ENCODE measurements at places on chromosomes 16 and 17.

DNA sequence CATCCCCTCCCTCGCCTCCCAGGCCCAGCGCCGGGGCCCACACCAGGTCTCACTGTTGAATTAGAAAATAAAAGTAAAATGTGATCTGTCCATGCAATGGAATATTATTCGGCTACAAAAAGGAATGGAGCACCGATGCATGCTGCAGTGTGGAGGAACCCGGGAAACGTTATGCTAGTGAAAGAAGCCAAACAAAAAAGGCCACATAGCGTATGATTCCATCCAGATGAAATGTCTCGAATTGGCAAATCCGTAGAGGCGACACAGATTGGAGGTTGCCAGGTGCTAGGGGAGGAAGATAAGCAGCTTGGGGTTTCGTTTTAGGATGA is 972 bp upstream of the ADCY9 start:
- DNase-seq, result no peak

DNA sequence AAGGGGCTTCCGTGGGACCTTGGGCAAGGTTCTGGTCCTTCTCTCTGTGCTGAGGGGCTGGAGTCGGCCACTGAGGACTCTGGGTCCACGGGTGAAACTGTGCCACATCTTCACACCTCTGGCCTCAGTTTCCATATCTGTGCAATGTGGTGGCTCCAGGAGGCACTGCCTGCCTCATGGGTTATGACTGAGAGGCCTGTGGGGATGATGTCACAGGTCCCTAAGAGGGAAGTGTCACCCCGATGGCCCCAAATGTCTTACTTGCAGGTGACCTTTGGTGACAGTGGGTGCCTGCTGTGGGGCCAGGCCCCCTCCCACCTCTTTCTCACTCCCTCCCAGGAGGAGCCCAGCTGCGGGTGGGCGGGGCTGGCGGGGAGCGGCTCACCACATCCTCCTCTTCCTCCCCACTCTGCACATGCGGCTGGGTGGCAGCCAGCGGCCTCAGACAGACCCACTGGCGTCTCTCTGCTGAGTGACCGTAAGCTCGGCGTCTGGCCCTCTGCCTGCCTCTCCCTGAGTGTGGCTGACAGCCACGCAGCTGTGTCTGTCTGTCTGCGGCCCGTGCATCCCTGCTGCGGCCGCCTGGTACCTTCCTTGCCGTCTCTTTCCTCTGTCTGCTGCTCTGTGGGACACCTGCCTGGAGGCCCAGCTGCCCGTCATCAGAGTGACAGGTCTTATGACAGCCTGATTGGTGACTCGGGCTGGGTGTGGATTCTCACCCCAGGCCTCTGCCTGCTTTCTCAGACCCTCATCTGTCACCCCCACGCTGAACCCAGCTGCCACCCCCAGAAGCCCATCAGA is at the start of gene IL21R:
Gene IL21R, plus strand, starts transcription at position 407 of the 801 bp plus-strand sequence. CDS start 27,898 bp downstream, outside the sequence.
- DNase-seq, result peak; percentile 68

DNA sequence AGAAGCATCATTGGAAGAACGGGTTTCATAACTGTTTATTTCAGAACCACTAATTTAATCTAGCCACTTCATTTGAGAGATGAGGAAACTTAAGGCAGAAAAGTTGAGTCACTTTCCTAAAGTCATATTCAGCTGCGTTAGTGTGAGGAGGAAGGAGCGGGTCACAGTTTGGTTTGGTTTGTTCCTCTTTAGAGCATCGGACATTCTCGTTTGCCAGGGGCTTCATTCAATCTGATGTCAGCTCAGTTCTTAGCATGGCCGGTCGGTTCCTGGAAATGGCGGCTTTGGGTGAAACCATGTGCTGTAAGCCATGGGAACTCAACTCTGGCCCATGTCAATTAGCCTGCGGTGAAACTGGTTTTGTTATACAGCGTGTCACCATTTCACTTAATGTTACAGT is 186.5 kb downstream of the LGALS9B start:
- DNase-seq, result no peak

DNA sequence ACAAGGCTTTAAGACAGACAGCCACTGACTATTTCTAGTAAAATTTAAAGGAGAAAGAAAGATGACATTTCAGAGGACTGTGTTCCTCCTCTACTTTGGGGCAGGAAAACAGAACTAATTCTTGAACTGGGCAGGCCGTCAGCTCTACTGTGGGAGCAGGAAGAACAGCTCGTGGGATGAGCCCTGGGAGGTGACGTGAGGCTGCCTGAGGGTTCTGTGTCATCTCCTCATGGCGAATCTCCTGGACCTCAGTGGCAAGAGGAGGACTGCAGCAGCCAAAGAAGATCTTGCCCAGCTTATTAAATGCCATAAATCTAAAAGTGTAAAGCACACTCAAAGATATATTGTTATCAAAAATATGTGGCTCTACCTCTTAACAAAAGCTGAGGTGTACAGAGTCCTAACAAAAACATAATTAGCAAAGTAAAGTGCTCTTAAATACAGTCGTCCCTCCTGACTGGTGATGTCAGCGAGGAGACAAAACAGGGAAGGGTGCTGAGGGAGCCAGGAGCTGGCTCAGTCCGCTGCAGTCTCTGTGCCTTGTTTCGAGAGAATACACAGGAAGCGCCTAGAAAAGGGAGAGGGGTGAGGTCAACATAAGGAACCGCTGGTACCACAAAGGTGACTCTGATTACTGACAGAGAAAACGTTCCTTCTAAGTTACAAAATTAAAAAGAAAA is 58.0 kb downstream of the CREBBP start:
- DNase-seq, result no peak

DNA sequence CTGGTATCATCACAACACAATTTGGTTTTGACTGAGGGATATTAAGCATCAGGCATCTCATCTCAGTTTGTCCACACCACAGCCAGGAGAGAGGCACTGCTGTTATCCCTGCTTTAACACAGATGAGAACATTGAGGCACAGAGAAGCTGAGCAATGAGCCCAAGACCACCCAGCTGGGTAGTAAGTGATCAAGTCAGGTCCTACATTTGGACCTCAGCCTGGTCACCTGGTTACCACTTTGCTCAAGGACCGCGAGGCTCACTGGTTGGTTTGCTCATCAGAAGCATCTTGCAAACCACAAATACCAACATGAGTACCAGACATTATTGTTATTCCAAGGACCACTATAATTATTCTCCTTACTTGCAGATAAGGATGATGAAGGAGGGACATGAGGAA is 245.5 kb downstream of the CBLN1 start:
- no peak for DNase-seq

Data from fibroblast of upper back skin (primary cell).